ENCODE measurements at places on chromosomes 1 and 21. TPM values are rescaled to one million over a fixed set of nuclear protein-coding genes. Genes with fewer than 3 reads are reported as not detected.

DNA sequence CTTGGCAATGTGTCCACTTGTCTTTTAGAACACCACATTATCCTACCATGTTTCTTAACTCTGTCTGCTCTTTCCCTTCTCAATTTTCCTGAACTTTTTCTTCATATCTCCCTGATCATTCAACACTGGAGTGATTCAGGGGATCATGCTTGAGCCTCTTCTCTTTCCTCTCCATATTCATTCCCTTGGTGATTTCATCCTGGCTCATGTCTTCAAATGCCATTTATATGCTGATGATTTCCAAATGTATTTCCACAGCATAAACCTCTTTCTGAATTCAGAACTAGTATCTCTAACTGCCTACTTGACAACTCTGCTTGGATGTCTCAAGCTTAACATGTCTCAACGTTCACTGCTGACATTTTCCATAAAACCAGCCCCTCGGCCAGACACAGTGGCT is 8.5 kb upstream of the IVL start:
- peaks cover 47% of the 10 kb centered on the region for H3K27me3 ChIP-seq
- no peak for DNase-seq
- no peak overlapping the region for H3K27ac ChIP-seq
- H3K4me1 ChIP-seq: no peaks in the 10 kb centered on the region
- H3K4me3 ChIP-seq: no peak overlapping the region

DNA sequence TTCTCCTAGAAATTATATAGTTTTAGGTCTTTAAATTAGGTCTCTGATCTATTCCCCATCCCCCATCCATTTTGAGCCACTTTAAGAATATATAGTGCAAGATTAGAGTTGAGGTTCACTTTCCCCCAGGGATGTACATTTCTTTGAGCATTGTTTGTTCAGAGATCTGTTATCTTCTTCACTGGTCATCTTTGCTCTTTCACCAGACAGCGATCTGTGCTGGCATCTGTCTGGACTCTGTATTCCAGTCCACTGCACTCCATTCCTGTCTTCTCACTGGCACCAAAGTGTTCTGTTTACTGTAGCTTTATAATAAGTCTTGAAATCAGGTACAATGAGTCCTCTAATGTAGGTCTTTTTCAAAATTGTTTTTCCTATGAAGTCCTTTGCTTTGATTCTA is 112.5 kb downstream of the PCBP3 start:
- no peak overlapping the region for H3K4me3 ChIP-seq
- no peak for DNase-seq
- no peaks in the 10 kb centered on the region for H3K36me3 ChIP-seq
- no peaks in the 10 kb centered on the region for H3K4me1 ChIP-seq

NEXN gene
- total RNA-seq: not detected

CSF3R gene
- 0.64 TPM for total RNA-seq

- no peaks in the 10 kb centered on the region for H3K27me3 ChIP-seq
- H3K27ac ChIP-seq: no peak overlapping the region
Measured at GRCh38 chr1:145740269-145740668, 21.0 kb downstream of the CD160 start.

DNA sequence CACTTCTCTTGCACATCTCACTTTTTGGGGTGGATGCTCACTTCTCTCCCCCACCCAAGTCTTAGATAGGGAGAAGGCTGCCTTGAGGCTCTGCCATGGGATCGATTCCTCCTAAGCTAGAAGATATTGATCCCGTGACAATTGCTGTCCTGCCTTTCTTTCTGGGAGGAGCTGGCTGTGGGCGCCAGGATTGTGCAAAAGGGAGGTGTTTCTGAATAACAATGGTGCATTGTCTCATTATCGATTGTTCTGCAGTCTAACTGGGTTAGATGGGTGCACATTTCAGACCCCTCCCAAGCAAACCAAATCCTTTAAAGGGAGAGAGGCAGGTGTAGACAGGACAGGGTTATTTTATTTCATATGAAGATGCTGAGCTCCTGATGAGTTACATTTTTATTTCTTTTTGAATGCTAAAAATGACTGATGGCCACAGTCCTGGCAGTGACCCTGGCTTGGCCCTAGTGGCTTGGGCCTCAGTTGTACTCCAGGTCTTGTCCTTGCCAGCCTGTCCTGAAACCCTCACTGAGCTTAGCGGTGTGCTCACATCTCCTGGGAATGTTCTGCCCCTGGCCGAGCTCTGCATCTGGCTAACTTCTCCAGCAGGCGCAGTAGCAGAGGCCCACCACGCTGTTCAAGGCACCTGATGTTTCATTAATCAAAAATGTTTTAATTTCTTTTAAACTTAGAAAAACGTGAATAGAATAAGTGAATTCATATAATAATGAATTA is 99.0 kb upstream of the KAZN start:
- peaks cover 29% of the 10 kb centered on the region for H3K27me3 ChIP-seq
- H3K36me3 ChIP-seq: no peaks in the 10 kb centered on the region
- H3K4me1 ChIP-seq: no peaks in the 10 kb centered on the region

DNA sequence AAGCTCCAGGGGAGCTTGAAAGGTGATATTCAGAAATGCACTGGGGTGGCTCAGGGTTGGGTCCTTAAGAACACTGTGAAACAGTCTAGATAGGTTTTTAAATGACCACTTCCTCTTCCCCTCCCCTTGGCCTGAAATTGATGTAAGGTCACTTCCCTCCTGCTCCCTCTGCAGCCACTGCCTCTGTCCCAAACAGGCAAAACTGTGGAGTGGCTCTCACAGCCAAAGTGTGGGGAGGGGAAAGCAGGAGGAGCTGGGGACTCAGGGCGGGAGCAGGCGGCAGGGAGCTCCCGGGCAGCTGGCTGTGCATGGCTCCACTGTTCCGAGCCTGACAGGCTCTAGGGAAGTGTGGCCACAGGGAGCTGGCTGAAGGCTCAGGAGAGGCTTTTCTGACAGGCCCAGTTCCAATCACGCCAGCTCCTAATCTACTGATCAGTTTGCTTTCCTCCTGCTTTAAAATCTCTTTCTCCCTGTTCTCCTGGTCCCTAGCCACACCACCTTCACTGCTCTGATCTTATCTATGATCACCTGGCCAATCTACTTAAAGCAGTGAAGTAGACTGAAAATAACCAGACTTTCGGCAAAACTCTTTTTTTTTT is 5.1 kb upstream of the CSRP1 start:
- peaks cover 6% of the 10 kb centered on the region for H3K4me1 ChIP-seq
- no peak for DNase-seq
- H3K27ac ChIP-seq: no peak overlapping the region
- H3K4me3 ChIP-seq: no peak overlapping the region
- no peaks in the 10 kb centered on the region for H3K27me3 ChIP-seq

FAAH gene
- total RNA-seq: 4.1 TPM

IGSF21 gene
- not detected for total RNA-seq

SAMSN1 gene
- total RNA-seq: 158 TPM

- no peaks in the 10 kb centered on the region for H3K36me3 ChIP-seq
- no peak overlapping the region for H3K4me3 ChIP-seq
- no peak for DNase-seq
- no peaks in the 10 kb centered on the region for H3K4me1 ChIP-seq
- peak overlapping the region; percentile 61 for H3K27ac ChIP-seq
Measured at GRCh38 chr1:2566101-2567045, 10.2 kb downstream of the TNFRSF14 start.

DNA sequence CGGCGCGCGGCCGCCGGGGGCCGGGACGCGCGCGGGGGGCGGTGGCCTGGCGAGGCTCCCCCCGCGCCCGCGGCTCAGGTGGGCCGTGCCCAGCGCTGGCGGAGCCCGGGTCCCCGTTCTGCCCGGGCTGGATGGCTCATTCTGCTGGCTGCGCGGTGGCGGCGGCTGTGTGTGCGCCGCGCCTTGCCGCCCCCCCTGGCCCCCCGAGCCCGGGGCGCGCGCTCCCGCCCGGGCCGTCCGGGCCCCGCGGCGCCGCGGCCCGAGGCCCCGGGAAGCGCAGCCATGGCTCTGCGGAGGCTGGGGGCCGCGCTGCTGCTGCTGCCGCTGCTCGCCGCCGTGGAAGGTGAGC is at the start of gene EPHB2:
TSS of gene EPHB2 (plus strand) at position 139 of the 349 bp plus-strand sequence. CDS start at position 283, 144 bp downstream.
- peaks cover 38% of the 10 kb centered on the region for H3K27me3 ChIP-seq
- H3K27ac ChIP-seq: no peak within 1 kb of the TSS
- peak within 1 kb of the TSS; percentile 51 for H3K4me3 ChIP-seq
- DNase-seq: peak; percentile 35
- H3K36me3 ChIP-seq: no peaks in the 10 kb centered on the region

DNA sequence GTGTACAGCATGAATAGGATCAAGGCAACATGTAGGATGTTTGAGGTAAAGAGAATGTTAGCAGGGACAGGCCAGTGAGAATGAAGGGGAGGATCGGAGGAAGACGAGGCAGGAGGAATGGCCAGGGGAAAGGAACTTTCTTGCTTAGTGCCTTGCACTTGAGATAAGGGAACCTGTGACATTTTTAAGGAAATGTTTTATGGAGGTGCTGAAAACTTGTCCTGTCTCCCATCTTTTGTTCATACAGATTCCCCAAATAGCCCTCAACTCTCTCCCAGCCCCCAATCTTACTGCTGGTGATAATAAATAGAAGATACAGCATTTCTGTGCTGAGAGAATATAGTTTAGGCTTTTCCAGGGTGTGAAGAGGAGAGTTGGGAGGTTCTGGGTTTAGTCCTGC is 13.6 kb downstream of the ATP8B2 start:
- no peak for DNase-seq
- H3K4me3 ChIP-seq: no peak overlapping the region
- peaks cover 56% of the 10 kb centered on the region for H3K4me1 ChIP-seq
- H3K36me3 ChIP-seq: peaks cover 13% of the 10 kb centered on the region

GRCh38 chr21:44024887-44025353 is 12.8 kb downstream of the TRAPPC10 start:
- no peak for DNase-seq
- H3K4me1 ChIP-seq: peaks cover 62% of the 10 kb centered on the region
- H3K4me3 ChIP-seq: peak overlapping the region; percentile 56
- H3K36me3 ChIP-seq: peaks cover 8% of the 10 kb centered on the region
- H3K27me3 ChIP-seq: no peaks in the 10 kb centered on the region

GRCh38 chr1:44025816-44026215 is 5.4 kb downstream of the SLC6A9 start:
- no peak overlapping the region for H3K27ac ChIP-seq
- no peaks in the 10 kb centered on the region for H3K36me3 ChIP-seq
- H3K4me1 ChIP-seq: peaks cover 15% of the 10 kb centered on the region
- H3K4me3 ChIP-seq: no peak overlapping the region
- DNase-seq: no peak
- no peaks in the 10 kb centered on the region for H3K27me3 ChIP-seq

DNA sequence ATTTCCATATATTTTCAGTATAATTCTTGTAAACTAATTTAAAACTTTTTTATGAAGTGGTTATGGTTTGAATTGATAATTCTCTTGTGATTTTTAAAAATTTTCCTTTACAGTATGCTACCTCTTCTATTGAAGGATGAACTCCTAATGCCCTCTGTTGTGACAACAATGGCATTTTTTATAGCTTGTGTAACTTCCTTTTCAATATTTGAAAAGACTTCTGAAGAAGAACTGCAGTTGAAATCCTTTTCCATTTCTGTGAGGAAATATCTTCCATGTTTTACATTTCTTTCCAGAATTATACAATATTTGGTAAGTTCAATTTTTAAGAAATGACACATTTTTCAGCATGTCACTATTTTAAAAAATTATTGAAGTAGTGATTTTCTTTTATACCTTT is 61.4 kb downstream of the ALG6 start:
- peaks cover 13% of the 10 kb centered on the region for H3K36me3 ChIP-seq
- no peaks in the 10 kb centered on the region for H3K27me3 ChIP-seq
- H3K27ac ChIP-seq: no peak overlapping the region
- H3K4me1 ChIP-seq: no peaks in the 10 kb centered on the region
- H3K4me3 ChIP-seq: no peak overlapping the region
- DNase-seq: no peak

TRABD2B gene
- total RNA-seq: not detected

DNA sequence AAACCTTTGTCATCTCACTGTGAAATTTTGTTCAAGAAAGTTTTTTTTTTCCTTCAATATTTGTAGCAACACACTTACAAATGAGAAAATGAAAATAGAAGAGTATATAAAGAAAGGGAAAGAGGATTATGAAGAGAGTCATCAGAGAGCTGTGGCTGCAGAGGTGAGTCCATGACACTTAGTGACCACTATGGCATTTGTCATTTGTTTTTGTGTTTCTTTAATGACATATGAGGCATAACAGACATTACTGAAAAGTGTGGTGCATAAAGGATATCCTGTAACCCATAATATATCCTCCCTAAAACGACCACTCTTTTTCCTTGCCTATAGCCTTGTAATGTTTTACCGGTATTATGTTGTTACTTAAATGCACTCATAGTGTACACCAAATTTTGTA is 80.2 kb downstream of the VPS26C start:
- H3K4me3 ChIP-seq: no peak overlapping the region
- no peaks in the 10 kb centered on the region for H3K27me3 ChIP-seq
- H3K4me1 ChIP-seq: peaks cover 10% of the 10 kb centered on the region
- H3K27ac ChIP-seq: no peak overlapping the region
- peaks cover 26% of the 10 kb centered on the region for H3K36me3 ChIP-seq
- no peak for DNase-seq

FCMR gene
- 6.8 TPM for total RNA-seq

- peaks cover 44% of the 10 kb centered on the region for H3K27me3 ChIP-seq
- H3K4me3 ChIP-seq: no peak overlapping the region
- H3K27ac ChIP-seq: no peak overlapping the region
- no peaks in the 10 kb centered on the region for H3K36me3 ChIP-seq
- DNase-seq: no peak
Measured at GRCh38 chr1:112237983-112238545, 157.9 kb upstream of the CTTNBP2NL start.

Measured in natural killer cell treated with Interleukin-12 subunit alpha and Interleukin-12 subunit beta and Interleukin-15 and Interleukin-18, amount 100 ng/mL, for 72 hours (primary cell).